ENCODE measurements at places on chromosomes 7 and 10.

DNA sequence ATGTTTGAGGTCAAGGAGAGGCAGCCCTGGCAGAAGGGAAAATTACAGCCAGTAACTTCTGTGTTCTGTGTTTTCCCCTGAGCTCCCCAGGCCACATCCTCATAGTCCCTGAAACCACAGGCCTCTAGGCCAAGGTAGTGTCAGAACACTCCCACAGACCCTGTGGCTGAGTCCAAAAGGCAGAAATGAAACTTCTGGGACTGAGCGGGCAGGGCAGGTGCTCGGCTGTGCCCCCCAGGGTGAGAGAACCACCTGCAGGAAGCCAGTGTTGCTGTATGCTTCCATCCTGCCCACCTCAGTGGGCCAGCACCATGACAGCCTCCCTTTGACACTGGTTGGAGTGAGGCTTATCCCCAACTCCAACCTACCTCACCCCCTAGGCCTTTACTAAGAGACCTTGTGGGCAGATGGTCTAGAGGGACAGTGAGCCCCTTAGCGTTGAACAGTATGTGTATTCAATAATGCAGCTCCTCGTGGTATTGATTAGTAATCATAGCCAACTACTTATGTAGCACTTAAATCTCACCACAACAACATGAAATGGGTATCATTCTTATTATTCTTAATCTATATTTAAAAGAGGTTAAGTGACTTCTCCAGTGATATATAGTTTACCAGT is 30.3 kb downstream of the PIK3CG start:
- DNase-seq, result peak; percentile 33

DNA sequence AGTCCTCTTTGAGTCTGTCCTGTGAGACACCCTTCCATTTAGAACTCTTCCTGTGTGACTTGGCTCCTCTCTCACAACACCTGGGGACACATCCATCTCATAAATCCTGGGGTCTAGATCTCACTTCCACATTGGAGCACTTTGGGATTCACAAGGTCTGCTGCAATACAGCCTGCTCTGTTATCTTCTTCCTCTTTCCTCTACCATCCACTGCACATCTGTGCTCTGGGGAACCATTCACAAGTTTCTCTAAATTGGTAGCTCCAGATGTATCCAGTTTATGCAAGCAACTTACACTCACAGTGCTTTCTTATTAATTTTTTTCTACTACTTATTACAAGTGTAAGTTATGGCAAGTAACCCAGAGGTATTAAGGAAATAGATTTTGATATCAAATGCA is 5.5 kb upstream of the FIGNL1 start:
- no peak for DNase-seq

DNA sequence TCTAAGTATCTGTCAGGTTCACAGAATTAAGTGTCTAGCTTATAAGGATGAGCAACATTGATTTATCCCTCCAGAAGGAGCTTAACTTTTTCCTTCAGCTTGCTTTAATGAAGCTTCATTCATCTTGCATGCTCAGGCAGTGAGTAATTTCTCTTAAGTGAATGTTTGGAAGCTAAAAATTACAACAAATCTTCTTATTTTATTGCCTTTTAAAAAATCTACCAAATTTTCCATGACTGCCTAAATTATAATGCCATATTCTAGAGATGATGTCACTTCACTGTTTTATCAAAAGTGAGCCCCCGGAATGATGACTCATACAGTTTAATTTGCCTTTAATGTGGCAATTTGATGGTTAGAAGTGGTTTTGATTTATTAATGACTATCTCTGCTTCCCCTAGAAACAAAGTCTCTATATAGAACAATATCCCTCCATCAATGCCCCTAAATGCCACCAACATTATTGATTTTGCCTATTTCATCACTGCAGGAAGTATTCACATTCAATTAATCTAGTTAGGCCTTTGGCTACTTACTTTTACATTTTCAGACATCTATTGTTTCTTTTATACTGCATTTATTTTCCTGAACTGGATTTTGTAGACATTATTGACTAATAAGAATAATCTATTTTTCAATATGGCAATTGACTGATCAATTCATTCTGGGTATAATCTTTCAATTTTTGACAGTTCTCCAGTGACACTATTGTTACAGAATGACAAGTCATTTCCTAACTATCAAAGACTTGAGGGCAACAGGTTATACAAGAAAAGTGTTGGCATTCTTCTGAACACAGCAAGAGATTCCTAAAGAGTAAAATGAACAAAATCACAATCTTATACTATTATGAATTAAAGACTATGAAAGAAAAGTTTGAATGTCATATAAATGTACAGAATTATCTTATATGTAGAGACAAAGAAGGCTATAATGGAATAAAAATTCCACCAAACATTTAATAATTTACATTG is 139.3 kb upstream of the ODAD2 start:
- peak; percentile 5 for DNase-seq

DNA sequence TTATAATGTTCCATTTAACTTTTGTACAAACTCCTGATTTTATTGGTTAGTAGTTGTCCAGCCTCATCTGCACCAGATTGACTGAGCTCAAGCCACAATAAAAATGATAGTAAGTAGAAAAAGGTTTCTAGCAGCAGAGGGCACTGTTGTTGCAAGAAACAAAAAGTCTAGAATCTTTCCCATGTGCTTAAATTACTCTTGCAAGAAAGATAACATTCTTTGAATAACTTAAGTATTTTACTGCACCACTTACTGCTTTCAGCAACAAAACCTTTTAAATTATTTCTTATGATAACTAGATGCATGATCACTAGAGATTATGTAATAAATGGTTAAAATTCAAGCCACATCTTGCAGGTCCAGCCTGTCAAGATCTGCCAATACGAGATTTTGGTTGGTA is 27.0 kb downstream of the LMOD2 start:
- DNase-seq, result peak; percentile 28

DNA sequence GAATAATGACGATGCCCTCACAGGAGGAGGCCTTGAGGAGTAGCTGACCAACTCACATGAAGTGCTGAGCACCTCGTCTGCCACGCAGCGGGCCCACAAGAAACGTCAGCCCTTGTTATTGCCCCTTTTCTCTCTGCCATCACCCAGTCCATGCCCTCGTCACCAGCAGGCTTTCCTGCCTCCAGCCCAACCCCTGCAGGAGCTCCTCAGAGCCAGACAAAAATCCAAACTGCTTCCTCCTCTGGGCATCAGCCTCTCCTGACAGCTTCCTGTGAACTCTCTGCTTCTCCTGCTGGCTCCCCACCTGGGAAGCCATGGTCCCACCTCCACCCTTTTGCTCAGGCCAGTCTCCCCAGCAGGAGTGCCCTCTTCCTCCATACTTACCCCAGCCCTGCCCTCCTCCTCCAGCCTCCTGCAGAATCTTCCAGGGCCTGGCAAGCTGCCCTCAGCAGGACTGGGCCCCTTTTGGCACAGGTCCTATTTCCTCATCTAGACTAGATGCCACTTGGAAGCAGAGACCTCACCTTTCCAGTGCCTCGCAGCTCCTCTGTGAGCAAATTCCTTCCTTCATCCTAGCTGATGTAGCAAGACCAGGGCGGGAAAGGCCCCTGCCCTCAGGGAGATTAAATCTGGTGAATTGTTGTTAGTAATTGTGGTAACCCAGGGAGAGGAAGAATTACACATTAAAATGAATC is 115.1 kb downstream of the C10orf105 start:
- no peak for DNase-seq

GRCh38 chr10:21528236-21529031 is 3.0 kb upstream of the SKIDA1 start:
- DNase-seq, result peak; percentile 25

Measured in Ammon's horn (tissue), 1 donor.